ENCODE measurements at places on chromosomes 13 and 19.

GRCh38 chr13:50831512-50831911 lies 12.0 kb downstream of the DLEU7 start:
- DNase-seq: no peak

GRCh38 chr19:57242821-57243220 lies 2.4 kb downstream of the ZNF805 start:
- DNase-seq: no peak

DNA sequence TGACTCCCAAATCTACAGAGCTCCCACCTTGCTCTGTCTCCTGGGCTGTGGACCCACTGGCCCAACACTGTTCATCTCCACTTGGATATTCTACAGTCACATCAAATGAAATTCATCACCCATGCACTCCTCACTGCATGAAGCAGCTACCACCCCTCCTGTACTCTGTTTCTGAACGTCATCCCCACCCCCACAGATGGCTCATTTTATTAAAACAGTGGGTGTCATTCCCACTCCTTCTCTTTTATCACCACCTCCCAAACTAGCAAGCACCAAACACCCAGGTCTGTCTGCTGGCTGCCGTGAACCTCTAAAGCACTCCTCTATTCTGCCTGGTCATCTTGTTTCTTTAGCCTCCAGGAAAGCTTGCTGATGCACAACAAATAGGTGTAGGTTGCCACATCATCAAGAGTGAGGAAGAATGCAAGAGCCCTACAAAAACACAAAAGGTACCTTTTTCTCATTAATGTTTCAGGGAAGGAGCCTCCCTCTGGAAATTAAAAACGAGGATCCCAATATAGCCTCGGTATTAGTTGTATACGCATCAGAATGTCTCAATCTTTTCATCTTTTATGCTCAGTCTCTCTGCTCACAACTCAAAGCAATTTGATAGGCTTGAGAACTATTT lies 91.8 kb downstream of the MIPEP start:
- DNase-seq: no peak

GRCh38 chr13:47555235-47555634 lies 445.8 kb downstream of the SUCLA2 start:
- no peak for DNase-seq

- DNase-seq: no peak
Observed at GRCh38 chr13:73960474-73960873, 173.7 kb downstream of the KLF12 start.

- DNase-seq: no peak
Observed at GRCh38 chr13:58876473-58876872, 1244.9 kb downstream of the PCDH17 start.

DNA sequence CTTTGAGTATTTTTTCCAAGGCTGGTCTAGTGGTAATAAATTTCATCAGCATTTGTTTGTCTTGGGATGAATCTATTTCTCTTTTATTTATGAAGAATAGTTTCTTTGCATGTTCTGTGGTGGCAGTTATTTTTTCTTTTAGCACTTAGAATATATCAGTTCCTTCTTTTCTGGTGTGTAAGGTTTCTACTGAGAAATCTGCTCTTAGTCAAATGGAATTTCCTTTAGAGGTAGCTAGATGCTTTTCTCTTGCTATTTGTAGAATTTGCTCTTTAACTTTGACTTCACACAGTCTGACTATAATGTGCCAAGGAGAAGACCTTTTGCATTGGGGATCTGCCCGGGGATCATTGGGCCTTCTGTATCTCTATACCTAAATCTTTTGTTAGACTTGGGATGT lies 4.1 kb upstream of the SIGLEC6 start:
- DNase-seq: no peak

DNA sequence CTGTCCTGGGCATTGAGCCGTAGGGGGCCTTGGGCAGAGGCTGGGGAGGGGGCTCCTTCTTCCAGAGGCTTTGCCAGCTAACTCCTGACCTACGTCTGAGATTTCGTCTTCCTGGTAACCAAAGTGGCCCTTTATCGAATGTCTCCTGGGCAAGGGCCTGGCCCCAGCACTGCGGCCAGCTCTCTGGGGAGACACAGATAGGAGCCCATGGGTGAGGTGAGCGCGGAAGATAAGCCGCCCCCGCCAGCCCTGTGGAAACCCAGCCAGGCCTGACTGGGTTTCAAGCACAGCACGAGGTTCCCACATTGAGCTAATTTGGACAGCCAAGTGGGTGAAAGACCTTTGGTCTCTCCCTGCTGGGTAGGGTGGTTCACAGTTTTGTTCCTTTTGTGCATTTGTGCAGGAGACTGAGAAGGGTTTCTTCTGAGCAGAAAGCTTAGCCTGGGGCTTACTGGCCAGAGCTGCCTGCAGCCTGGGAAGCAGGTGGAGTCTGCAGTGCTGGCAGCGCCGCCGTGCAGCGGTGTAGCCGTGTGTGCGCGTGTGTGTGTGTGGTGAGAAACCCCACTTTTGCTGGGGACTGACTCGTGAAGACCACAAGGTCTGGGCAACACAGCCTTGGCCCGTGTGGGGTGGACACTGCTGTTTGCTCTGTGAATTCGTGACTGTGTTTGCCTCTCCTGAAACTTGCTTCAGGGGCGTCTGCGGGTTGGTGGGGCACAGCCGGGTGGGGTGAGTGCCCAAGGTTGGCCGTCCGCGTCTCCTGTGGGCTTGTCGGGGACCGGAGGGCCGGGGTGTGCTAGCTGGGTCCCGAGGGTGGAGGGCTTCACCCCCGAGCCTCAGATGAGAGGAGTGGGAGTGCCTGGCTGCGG lies 2.5 kb downstream of the BSG start:
- no peak for DNase-seq

GRCh38 chr19:38989066-38989605 lies 13.6 kb upstream of the FBXO17 start:
- no peak for DNase-seq

GRCh38 chr13:50404116-50404515 lies 388.9 kb downstream of the KCNRG start:
- no peak for DNase-seq

GRCh38 chr19:43148233-43148632 lies 38.1 kb downstream of the PSG5 start:
- no peak for DNase-seq

All from substantia nigra (tissue), 51 donors.